ENCODE measurements at places on chromosomes 5 and 9. TPM values are rescaled to one million over a fixed set of nuclear protein-coding genes. Genes with fewer than 3 reads are reported as not detected.

DNA sequence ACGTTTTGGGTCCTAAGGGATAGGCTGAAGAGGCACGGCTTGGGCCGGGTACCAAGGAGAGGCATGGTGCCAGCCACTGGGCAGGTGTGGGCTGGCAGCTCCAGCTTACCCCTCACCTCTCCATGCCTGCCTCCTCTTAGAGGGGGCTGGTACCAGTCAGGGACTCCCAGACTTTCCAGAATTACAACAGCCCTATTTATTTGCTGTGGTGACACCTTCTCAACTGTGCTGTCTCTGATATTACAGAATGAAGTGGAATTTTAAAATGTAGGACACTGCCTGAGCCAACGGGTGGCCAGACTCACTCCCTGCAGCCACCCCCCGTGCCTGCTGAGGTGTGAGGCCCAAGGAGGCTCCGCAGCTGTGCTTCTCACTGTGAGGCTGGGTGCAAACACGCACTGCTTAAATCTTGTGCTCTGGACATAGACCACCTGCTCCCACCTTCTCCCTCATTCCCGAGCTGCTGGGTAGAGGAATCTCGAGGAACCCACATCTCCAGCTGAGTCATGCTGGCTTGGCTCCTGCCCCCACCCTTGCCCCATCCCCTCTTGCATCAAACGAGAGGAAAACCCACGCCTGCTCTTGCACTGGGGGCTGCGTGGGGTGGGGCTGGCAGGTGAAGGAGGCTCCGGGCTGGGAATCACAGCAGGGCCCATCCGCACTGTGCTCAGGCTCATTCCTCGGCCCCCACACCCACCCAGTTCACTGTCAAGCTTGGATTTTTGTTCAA lies 47.9 kb downstream of the PRRT1B start:
- DNase-seq: no peak

DNA sequence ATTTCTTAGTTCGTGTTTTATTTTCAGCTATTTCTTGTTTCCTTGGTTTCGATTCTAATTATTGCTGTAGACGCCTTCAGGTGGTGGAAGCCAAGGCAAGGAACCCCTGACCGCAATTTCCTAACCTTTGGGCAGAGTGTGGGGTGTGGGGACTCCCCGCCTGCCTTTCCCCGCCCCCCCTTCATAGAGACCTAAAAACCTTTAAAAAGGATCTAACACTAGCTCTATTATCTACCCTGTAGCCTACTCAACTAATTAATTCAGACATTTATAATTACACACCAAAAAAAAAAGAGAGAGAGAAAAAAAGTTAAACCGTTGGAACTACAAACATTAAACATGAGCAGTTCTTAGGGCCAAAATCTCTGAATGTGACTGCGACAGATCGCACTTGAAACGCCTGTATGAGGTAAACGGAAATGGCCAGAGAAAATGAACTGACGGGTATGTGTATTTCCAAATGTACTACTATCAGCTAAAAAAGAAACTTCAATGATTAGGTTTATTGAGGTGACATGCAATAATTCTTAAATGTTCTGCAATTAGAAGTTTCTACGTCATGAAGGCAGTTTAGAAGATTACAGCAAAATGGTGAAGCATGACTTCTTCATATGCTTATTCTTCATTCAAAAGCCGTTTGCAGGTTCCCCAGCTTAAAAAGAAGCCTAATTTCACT lies 19.0 kb upstream of the FER start:
- no peak for DNase-seq

DNA sequence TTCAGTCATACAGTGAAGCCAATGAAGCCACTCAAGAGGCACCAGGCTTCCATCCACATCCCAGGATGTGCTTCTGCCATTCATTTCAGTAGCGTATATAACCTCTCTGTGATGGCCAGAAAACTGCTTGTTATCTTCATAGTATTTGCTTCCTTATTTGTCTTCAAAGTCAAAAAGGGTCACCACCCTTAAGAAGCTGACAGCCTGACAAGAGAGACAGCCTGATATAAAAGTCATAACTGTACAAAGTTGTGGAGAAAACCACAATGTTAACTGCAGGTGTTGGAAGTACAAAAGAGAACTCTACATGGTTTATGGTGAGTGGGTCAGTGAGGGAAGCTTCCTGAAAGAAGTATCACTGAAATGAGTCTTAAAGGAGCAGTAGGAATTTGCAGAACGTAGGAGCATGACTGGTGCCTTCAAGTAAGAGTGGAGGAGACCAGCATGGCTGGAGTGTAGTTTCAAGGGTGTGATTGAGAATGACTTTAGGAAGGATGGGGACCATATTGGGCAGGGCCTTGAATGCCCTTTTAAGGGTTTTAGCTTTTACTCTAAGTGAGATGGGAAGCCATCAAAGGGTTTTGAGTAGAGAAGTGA lies 33.7 kb downstream of the NIM1K start:
- no peak for DNase-seq

DNA sequence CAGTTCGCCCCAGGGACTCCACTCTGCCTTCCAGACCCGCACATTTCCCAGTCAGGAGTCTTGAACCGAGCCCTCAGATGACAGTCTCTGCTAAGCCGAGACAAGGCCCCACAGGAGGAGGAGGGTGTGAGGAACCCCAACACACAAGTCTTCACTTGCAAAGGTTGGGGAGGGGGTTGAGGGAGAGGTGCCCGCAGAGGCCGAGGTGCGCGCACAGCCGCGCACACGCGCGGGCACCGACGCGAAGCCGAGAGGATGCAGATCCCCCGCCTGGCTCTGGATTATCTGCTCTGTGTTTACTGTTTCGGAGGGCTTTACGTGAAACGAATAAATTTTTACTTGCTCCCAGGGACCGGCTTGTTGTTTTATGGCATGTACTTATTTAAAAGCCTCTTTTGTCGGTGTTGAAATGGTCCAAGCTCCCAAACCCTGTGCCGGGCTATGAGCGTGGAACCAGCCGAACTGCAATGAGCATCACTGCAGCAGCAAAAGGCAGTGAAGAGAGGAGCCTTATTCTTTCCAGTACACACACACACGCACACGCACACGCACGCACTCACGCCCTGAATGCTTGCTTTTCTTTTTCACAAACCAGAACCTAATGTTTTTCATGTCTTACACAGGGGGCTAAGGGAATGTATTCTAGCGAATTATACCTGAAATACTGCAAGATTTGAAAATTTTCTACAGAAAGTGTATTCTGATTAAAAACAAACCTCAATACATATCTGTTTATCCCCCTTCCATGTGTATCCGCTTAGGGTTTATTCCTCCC lies 297.7 kb downstream of the PARP8 start:
- peak; percentile 27 for DNase-seq

DNA sequence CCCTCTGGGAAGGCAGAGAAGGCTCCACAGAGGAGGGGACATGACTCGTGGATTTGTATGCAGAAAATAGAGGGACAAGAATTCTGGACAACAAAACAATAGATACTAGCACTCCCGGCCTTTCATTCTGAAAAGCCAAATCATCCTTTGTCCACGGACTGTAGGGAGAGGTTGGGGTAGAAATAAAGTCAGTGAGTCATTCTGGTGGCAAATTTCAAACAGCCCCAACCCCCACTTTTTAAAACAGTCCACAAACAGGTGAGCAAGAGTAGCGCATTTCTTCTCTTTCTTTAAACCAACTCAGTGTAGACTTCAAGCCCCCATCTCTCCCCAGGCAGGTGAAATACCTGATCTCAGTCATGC lies 56.1 kb downstream of the PTPDC1 start:
- no peak for DNase-seq

GRCh38 chr9:118962426-118962825 lies 406.8 kb downstream of the BRINP1 start:
- peak; percentile 19 for DNase-seq

- no peak for DNase-seq
Measured at GRCh38 chr5:56447232-56447631, 214.1 kb upstream of the ANKRD55 start.

- DNase-seq: no peak
Measured at GRCh38 chr9:98634685-98635336, 73.9 kb downstream of the GABBR2 start.

GRCh38 chr9:114335745-114336144 lies 6.1 kb downstream of the ORM2 start:
- DNase-seq: no peak

GRCh38 chr5:143481697-143482531 lies 78.4 kb upstream of the NR3C1 start:
- peak; percentile 43 for DNase-seq

GRCh38 chr9:6788162-6789016 lies 30.6 kb downstream of the KDM4C start:
- DNase-seq: no peak

DNA sequence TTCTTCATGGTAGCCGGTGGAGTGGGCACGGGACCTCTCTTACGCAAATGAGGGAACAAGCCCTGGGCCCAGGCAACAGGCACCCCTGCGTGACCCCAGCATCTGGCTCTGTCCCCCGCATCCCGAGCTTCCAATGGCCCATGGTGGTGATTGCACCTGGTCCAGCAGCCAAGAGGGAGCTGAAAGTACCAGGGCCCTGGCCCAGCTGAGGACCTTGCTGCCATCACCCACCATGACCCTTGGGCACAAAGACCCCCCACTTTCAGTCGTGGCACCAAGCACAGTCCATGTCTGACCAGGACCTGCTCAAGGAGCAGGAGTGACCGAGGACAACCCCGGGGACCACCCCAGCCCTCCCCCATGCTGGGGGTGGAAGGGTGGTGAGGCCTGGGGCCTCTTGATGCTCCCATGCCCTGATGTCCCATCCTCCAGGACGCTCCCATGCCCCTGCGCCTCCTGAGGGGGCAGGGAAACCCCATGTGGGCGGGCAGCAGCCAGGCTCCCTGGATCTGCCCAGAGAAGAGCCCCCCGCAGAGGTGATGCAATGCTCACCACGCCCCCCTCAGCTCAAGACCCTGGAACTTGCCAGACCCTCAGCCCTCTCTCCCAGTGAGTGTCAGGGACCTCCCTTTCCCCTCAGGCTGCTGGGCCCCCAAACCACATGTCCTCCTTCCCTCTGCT lies 123.9 kb downstream of the ADAMTS2 start:
- DNase-seq: no peak

DNA sequence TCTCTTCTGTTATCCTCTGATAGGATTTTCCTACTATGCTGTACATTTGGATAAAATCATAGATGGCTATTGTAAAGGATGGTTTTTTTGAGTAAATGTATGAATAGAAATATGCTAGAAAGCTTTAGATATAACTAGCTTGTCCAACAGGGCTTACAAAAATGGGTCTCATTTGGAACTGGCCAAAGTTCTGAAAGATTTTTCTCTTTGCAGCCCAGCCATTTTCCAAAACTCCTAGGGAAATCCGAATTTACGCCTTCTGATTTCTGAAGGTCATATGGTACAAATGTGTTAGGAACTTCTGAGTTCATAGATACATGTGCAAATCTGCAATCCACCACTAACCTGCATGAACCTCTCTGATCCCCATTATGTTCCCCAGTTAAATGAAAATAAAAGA lies 603.9 kb upstream of the C9orf72 start:
- DNase-seq: no peak

GRCh38 chr9:127216888-127217217 lies 47.7 kb upstream of the GARNL3 start:
- DNase-seq: no peak

SPINK13 gene
- not detected for total RNA-seq

OGN gene
- total RNA-seq: 567 TPM

C7 gene
- total RNA-seq: 32.3 TPM

DBH gene
- 0.72 TPM for total RNA-seq

ERAP2 gene
- 14.2 TPM for total RNA-seq

TRAF1 gene
- 12.5 TPM for total RNA-seq

Data from umbilical cord (tissue), 2 donors.